GM18507 (cell line): ENCODE measurements at places on chromosomes 5 and 9.

- no peak for DNase-seq
Measured at GRCh38 chr5:138542180-138542955, 668 bp downstream of the ETF1 start.

GRCh38 chr9:74570879-74571512 lies 73.9 kb downstream of the RORB start:
- peak; percentile 2 for DNase-seq

DNA sequence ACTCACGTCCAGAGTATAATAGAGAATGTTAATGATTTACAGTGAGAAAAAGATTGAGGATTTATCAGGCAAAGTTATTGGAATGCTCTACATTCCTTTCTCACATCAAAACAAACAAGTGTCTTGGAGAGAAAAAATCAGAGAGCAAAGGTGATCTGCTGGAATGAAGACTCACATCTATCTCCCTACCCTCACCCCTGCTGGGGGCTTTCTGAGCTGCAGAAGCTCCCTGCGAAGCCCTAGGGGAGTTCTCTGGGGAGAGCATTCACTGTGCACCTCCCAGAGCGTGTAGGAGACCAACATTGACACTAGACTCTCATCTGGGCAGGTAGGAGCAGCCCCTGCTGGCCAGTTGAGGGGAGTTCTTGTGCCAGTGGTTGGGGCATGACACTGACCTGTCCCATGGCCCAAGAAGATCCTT lies 76.6 kb upstream of the ADAMTS16 start:
- DNase-seq = no peak

GRCh38 chr9:126459965-126460843 lies 133.6 kb downstream of the MVB12B start:
- no peak for DNase-seq

- DNase-seq = no peak
Measured at GRCh38 chr5:66828046-66828547, 231.9 kb downstream of the MAST4 start.

GRCh38 chr9:105541838-105542237 lies 16.1 kb upstream of the FKTN start:
- no peak for DNase-seq

- DNase-seq = no peak
Measured at GRCh38 chr5:84080908-84081307, 303.8 kb downstream of the EDIL3 start.

GRCh38 chr9:17929506-17929905 lies 350.6 kb downstream of the SH3GL2 start:
- DNase-seq = no peak

DNA sequence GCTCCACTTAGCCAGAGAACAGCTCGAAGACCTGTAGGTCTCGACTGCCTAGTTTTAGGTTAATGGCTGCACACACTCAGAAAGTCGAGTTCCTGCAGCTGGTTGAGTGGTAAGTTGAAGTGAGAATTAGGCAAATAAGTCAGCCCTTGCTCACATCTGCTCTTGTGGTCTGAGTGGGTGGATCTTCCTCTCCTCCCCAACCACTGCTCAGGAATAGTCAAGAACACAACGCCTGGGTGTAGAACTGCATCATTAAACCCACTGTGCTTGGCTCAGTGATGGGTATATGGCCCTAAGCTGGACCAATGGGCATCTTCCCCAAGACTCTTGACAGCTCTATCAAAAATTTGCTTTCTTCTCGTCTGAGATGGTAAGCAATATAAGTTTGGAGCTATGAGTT lies 20.9 kb upstream of the ADAM19 start:
- DNase-seq = no peak

DNA sequence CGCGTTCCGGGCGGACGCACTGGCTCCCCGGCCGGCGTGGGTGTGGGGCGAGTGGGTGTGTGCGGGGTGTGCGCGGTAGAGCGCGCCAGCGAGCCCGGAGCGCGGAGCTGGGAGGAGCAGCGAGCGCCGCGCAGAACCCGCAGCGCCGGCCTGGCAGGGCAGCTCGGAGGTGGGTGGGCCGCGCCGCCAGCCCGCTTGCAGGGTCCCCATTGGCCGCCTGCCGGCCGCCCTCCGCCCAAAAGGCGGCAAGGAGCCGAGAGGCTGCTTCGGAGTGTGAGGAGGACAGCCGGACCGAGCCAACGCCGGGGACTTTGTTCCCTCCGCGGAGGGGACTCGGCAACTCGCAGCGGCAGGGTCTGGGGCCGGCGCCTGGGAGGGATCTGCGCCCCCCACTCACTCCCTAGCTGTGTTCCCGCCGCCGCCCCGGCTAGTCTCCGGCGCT lies at the start of gene DAPK1:
TSS of gene DAPK1 (plus strand) at position 264 of the 442 bp plus-strand sequence. CDS start 1,211 bp downstream, outside the sequence.
- DNase-seq = no peak

GRCh38 chr5:142904416-142904815 lies 134.2 kb downstream of the ARHGAP26 start:
- DNase-seq = no peak

GRCh38 chr9:127589955-127590370 lies 22.1 kb upstream of the STXBP1 start:
- DNase-seq = no peak

GRCh38 chr9:110615498-110615897 lies 36.0 kb upstream of the SVEP1 start:
- DNase-seq = no peak

DNA sequence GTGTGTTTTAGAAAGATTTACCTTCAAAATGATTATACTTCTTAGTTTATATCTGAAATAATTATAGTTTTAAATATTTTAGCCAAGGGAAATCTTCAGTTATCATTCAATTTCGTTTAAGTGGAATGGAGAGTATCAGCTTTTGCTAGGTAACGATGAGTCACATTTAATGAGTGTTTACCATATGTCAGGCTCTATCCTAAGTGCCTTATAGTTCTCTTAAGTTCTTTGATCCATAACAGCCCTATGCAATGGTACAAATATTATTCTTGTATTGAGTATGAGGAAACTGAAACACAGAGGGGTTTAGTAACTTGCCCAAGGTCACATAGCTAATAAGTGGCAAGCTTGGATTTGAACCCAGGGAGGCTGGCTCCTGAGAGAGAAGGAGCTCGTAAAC lies 37.5 kb upstream of the SHB start:
- no peak for DNase-seq

DNA sequence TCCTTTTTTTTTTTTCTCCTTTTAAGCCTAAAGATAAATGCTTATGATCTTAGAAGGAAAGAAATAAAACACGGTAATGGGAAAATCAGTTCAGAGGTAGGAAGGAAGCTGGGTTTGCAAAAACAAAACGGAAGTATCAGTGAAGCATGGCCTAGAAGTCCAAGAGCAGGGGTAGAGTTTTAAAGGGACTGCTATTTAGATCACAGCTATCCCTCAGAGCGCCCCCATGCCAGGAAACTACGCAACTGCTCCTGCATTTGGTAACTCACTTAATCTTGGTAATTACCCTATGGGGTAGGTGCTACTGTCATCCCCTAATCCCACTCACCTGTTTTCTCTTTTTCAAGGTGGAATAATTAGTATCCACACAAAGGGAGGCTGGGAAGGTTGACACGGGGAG lies 16.0 kb downstream of the TLE1 start:
- DNase-seq = no peak

- no peak for DNase-seq
Measured at GRCh38 chr9:77764894-77765780, 117.0 kb upstream of the GNA14 start.

DNA sequence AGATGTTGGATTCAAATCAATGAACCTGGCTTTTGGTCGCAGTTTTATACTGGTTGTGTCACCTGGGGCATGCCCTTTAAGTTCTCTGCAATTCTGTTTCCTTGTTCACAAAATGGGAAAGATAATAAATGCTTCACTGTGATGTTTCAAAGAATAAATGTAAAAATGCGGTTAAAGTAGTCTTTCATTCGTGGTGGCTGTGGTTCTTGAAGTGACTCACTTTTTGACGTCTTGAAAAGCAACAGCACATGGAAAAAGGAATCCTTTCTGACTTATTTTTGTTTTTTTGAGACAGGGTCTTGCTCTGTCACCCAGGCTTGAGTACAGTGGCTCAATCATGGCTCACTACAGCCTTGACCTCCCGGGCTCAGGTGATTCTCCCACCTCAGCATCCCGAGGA lies 88.4 kb upstream of the SLIT3 start:
- no peak for DNase-seq

DNA sequence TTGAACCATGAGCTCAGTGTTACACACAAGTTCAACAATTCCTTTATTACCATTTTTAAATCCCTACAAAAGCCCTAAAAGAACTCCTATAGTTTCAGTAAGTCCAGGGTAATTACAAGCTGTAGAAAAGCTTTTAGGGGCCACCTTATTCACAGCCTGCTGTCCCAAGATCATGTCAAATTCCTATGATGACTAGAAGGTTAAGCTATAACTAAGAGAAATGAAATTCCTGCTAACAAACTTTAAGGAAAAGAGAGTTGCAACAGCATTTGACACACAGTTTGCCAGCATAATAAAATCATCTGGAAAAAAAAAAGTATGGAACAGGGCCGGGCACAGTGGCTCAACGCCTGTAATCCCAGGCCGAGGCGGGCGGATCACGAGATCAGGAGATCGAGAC lies 31.5 kb downstream of the TMEM245 start:
- DNase-seq = no peak

- DNase-seq = no peak
Measured at GRCh38 chr5:179273073-179273435, 72.2 kb downstream of the ADAMTS2 start.

GRCh38 chr9:72924154-72924790 lies 28.6 kb downstream of the ALDH1A1 start:
- DNase-seq = no peak

- no peak for DNase-seq
Measured at GRCh38 chr5:64792469-64792868, 23.7 kb downstream of the CWC27 start.
